Lower lobe of right lung (tissue), 2 donors: ENCODE measurements at places on chromosomes 13 and 19.

DNA sequence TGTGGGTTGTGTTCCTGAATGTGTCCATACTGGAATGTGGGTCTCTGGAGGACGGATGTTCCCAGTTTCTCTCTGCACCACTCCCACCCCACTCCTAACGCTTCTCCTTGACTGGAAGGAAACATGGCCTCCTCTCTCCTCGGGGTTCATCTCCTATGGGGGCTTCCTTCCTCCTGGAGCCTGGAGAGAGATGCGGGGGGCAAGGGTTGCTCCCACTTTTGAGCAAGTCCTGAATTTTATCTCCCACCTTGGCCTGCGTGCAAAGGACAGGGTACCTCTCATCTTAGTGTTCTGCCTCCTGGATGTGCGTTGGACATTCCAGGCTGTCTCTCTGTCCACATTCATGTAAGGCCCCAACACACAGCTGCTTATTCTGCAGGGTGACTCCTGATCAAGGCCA, 52.5 kb upstream of the UQCRFS1 start:
- DNase-seq = no peak

DNA sequence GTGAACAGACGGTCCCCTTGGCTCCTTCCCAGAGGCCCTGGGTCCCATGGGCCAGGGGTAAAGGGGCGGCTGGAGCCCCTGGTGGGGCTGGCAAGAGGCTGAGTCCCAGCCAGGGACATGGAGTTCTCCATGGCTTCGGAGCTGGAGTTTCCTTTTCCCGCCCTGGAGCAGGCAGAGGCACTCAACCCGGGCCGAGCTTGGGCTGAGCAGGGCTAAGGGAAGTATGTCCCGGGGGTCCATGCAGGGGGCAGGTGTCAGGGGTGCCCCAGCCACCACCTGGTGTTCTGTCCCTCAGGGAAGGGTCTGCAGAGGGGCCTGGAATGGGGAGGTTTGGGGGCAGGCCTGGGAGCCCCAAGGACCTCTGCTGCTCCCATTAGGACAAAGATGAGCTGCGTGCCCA, 54.0 kb upstream of the TPM4 start:
- no peak for DNase-seq

GRCh38 chr13:106369858-106370257, 165.6 kb downstream of the EFNB2 start:
- no peak for DNase-seq

GRCh38 chr13:50585674-50586413, 257.6 kb downstream of the DLEU7 start:
- DNase-seq = no peak

GRCh38 chr13:98668155-98668554, 84.3 kb downstream of the SLC15A1 start:
- DNase-seq = no peak

GRCh38 chr13:28356561-28357021, 138.3 kb downstream of the FLT1 start:
- no peak for DNase-seq

DNA sequence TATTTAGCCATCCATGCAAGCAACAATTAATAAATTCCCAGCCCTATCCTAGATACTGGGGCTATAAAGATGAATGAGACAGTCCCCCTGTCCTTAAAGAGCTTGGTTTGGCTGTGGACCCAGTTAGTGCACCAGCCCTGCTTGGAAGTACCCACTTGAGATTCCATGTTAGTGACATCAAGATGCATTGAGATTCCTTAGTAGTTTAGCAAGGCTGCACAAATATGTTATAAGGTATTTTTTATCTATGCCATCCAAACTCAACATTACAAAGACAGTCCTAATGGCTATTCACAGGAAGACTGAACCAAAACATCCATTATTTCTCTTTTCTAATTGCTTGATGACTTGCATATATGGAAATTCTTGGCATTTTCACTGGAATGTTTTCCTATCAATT, 48.8 kb upstream of the RAP2A start:
- no peak for DNase-seq

DNA sequence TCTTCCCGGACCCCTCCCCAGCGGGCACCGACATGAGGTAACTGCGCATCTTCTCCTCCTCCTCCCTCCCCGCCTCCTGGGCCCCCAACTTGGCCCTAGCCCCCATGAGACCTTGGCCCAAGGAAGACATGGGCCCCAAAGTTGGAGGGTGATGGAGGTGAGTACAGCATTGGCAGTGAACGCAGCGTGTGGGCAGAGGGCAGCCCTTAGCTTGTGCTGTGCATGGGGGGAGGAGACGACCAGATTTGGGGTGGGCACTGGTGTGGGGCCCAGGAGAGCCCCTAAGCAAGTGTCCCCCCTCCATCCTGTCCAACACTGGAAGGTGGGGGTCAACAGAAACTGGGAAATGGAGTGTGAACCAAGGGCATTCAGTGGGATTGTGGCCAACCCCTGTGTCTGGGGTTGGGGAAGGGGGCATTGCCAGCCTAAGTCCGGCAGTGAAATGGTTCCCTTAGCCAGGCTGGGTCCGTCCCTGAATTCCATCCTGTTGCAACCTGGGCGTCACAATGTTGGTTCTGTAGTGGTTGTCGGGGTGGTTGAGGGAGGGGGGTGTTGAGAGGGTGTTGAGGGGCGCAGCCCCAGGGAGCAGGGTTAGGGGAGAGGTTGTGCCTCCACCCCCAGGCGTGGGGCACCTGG, 23.5 kb downstream of the NUMBL start:
- DNase-seq = no peak

DNA sequence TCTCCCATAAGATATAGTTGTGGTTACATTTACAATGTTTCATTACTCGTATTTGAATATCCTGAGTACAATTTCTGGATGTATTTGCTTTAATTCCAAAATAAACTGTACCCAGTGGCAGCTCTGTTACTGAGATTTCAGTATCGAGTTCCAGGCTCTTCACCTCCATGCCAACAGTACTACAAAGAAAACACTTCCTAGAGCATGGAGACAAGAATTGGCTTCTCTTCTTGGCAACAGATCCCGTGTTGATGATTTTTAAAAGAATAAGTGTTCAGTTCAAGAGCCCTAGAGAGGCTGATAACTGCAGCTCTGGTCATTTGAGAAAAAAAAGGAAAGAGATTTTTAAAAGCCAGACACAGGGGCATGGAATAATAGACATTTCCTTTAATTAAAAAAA, 302.8 kb downstream of the EFNB2 start:
- no peak for DNase-seq

DNA sequence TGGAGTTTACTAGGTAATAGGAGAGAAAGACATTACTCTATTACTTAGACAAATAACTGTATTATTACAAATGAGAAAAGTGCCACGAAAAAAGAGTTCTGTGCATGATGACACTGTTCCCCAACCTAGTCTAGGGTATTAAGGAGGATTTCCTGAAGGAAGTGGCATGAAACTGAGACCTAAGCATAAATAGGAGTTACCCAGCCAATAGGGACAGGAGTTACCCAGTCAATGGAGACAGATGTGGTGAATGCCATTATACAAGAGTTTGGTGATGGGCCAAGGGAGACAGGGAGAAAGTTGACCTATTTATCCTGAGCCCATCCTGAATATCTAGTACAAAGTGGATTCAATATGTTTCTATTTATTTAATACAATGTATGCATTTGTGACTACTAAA, 65.4 kb downstream of the KL start:
- DNase-seq = no peak

GRCh38 chr13:41199079-41199478, 4.7 kb upstream of the KBTBD7 start:
- no peak for DNase-seq

DNA sequence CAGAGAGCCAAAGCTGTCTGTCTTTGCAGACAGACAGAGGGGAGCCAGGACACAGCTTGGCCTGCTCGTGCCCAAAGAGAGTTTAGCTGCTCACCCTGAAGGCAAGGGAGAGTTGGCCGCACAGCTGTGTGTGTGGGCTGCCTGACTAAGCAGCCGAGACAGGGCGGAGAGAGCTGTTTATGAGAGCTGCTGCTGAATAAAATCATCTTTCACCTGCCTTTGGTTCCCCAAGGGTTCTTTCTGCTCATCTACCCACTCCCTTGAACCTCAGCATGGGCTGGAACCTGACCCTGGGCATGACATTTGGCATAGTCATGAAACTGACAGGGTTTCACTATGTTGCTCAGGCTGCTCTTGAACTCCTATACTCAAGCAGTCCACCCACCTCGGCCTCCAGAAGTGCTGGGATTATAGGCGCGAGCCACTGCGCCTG, 98.2 kb downstream of the RBM26 start:
- DNase-seq = no peak

DNA sequence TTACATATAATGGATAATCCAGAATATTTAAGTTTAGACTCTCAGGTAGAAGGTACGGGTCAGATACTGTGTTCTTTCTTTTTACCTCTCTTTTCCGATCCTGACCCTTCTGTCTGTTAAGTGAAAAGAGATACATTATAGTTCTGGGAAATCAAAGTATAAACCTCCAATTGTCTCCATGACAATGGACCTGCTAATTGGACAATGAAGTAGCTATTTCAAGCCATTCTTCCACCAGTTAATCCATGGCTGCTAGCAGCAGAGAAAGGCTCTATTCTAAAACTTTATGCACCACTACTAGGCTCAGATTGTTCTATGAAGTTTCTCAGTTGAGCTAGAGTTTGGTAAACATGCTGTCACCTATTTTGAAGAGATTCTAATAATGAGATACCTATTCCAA, 8.3 kb upstream of the NBEA start:
- DNase-seq = no peak

DNA sequence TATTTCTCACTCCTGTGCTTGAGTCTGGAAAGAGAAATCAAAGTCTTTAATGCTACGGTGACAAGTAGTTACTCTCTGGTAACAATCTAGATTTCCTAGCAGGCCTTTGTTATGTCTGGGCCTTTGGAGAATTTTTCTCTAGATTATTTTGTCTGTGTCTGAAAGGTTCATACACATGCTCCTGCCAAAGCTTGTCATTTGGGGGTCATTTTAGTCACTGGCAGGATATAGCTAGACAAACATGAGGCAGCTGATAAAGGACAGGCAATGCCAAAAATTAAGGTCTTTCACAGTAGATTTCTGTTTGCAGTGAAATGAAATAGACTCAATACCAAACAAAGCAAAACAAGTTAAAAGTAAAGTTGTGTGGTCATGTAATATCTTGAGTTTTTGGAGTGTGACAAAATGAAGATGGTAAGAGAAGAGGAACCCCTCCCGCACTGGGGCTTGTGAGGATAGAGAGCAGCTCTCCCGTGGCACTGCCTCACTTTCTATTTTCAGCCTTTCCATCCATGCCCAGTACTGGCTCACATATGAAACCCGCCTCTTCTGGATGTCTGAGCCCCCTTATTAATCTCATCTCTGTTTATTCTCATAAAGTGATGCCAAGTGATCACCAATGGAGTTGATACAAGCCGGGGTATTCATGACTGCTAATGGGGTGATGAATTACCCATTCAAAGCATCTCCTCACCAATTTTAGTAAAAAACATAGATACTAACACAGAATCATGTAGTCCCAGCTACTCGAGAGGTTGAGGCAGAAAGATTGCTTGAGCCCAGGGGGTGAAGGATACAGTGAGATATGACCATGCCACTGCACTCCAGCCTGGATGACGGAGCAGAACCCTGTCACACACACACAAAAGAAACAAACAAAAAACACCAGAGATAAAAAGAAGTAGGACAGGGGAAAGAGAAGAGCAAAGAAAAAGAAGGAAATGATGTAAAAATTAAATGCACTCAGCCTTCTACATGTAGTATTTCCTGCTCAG, 389.3 kb downstream of the FGF14 start:
- no peak for DNase-seq

DNA sequence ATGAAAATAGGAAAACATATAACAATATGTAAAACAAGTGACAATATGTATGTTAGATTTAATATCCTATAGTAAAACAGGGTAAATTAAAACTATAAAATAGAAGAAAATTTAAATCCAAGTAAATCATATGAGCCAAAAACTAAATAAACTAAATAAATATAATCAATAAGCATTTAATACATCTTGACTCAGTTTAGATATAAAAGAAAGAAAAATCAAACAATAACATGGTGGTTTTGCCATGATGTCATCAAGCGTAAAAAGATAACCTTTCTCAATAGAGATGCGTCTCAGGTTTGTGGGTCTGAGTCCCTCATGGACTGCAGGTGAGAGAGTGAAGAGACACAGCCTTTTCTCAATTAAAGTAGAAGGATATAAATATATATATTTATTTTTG, 26.6 kb upstream of the ZNF331 start:
- no peak for DNase-seq

GRCh38 chr13:102028206-102028605, 373.6 kb downstream of the FGF14 start:
- DNase-seq = no peak

DNA sequence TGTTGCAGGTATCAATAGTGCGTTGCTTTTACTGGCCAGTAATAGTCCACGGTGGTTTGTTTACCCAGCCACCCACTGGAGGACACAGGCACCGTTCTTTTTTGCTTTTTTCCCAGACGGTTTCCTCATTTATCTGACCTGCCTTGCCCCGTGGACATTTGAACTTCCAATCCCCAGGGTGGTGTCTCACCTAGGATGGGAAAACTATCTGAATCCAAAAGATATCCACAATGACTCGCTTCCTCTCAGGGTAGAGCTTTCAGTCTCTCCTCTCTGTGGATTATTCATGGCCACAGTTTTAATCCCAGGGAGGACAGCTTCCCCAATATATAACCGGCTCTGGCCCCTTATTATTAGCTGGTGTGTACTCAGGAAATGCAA, 170.8 kb downstream of the FOXO1 start:
- DNase-seq = no peak

GRCh38 chr19:55319785-55320184, 5.4 kb downstream of the TMEM150B start:
- DNase-seq = no peak

- DNase-seq = no peak
Observed at GRCh38 chr13:89458456-89458855, 1787.3 kb downstream of the SLITRK5 start.

DNA sequence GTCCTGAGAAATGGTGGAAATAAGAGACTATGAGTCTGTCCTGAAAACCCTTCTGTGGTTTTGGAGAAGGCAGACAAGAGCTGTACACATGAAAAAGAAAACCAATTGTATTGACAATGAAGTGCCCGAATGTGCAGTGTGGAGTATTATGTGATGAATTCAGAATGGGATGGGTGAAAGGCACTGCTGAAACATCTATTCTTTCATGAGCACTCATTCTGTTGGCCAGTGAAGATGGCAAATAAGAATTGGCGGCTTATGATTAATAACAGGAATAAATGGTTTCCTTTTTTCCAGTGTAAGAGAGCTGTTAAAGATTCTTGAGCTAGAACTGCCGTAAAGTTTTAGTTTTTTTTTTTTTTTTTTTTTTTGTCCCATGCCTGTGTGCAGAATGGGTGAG, 5.7 kb downstream of the POLR1D start:
- no peak for DNase-seq

DNA sequence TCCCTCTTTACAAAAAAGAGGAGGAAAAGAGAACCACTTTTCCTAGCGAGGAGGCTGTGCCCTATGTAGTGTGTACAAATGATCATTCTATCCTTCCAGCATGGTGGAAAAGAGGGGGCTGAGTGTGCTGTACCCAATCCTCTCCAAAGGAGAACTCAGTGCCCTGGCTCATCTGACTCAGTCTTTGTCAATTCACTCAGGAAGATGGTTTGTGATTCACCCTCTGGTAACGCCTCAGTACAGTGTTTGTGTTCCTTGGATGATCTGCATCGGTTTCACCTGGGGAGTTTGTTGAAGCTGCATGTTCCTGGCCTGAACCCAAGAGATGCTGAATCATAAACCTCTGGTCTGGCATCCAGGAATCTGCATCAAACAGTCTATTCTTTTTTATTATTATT, 18.3 kb upstream of the ENOX1 start:
- no peak for DNase-seq
